ENCODE measurements at places on chromosomes 3 and 15. TPM values are rescaled to one million over a fixed set of nuclear protein-coding genes. Genes with fewer than 3 reads are reported as not detected.
A peak's percentile ranks its signal among the peaks of the same experiment; 100 is the strongest.

The TSEN2 gene
- total RNA-seq = 17.1 TPM

DNA sequence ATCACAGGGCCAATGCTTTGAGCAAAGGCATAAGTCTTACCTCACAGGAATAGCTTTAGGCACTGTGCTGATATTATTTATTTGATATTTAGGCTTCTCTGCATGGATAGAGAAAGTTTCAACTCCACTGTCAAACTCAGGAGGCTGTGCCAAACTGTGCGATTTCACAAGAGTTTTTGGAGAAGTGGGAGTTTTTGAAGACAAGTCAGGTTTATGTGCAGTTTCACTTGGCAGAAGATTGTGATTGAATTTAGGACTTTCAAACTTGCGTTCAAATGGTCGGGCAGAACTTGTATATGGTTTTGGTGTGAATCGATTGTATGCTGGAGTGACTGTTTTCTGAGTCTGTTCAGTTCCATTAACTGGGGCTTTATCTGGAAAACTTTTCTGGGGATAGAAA is 113.7 kb downstream of the TJP1 start:
- DNase-seq = no peak

DNA sequence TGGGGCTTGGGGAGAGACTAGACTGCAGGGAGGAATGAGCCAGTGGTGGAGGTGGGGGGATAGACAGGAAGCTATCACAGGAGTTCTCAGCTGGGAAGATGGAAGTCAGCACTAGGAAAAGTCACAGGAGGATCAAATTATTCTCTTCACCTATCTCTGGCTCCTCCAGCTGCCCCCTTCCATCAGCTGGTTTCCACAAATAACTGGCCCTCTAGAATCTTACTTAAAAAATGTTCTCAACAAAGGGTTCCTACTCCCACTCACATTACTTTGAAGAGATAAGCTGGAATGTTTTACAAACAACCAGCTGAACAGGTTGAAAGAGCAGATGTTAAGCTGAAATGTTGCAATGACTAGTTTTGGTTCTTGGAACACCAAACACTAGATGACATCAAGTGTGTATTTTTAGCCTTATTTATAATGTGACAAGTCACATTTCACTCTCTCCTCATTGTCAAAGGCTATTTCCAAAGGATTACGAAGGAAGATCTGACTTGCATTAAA is 102.7 kb upstream of the AADACL2 start:
- no peak for DNase-seq

GRCh38 chr15:90268415-90268814 is 2.9 kb downstream of the NGRN start:
- DNase-seq = peak; percentile 38
